ENCODE measurements at places on chromosomes 16 and 17.
A peak's percentile ranks its signal among the peaks of the same experiment; 100 is the strongest.

- peak; percentile 38 for DNase-seq
Observed at GRCh38 chr16:78100112-78100467, 636 bp downstream of the WWOX start.

GRCh38 chr17:80689129-80689619 lies 144.5 kb downstream of the RPTOR start:
- no peak for DNase-seq

GRCh38 chr16:80449392-80449791 lies 91.4 kb upstream of the DYNLRB2 start:
- no peak for DNase-seq

GRCh38 chr17:10579270-10579669 lies 29.8 kb upstream of the MYH2 start:
- DNase-seq, result no peak

- no peak for DNase-seq
Observed at GRCh38 chr17:9009737-9010136, 11.6 kb upstream of the NTN1 start.

- peak; percentile 32 for DNase-seq
Observed at GRCh38 chr17:82859431-82860403, 19.9 kb upstream of the ZNF750 start.

DNA sequence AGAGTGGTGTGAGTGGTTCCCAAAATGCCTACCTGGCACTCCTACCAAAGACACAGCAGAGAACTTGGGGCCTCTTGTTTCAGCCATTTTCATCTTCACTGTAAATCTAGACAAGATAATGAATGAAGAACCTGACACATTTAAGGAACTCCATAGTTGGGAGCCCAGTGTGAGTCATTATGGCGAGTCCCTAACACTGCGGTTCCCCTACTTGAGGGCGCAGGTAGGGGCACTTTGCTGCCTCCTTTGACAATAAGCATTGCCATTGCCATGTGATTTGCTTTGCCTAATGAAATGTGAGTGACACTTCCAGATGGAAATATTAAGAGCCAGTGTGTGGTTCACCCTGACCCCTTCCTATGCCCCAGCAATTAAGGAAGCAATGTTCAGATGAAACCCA lies 517.6 kb downstream of the MAF start:
- DNase-seq, result no peak

DNA sequence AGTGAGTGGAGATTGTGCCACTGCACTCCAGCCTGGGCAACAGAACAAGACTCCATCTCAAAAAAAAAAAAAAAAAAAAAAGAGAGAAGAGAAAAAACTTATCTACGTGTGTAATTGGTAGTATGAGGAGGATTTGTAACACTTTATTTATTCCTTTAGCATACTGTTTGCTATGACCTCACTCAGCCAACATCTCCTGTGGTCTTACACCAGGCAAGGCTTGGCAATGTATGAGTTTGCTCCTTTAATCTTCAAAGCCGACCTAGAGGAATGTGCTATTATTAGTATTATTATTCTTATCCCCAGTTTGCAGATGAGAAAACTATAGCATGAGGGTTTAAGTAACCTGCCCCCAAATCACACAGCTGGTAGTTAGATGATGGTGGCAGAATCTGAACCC lies 35.8 kb upstream of the HAPSTR1 start:
- DNase-seq, result no peak

GRCh38 chr16:65532258-65532657 lies 410.4 kb upstream of the CDH11 start:
- DNase-seq, result no peak

DNA sequence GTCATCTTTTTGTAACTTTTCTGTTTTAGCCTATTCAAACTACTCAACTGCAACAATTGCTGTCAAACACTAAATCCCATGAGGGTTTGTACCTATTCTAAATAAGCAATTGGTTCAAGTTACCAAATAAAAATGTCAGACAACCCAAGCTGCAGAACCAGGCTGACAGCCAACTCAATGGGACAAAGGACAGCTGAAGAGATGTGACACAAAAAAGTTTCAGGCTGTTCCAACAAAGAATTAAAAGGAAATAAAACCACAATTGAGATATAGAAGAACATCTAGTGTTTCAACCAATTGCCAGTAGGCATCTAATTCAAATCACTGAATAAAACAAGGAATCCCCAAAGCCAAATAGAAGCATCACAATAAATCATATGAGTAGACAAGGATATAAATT lies 49.3 kb downstream of the GRB7 start:
- no peak for DNase-seq

- no peak for DNase-seq
Observed at GRCh38 chr16:70582280-70582978, 58.8 kb downstream of the SF3B3 start.

GRCh38 chr17:28045304-28045703 lies 2.8 kb downstream of the NLK start:
- no peak for DNase-seq

DNA sequence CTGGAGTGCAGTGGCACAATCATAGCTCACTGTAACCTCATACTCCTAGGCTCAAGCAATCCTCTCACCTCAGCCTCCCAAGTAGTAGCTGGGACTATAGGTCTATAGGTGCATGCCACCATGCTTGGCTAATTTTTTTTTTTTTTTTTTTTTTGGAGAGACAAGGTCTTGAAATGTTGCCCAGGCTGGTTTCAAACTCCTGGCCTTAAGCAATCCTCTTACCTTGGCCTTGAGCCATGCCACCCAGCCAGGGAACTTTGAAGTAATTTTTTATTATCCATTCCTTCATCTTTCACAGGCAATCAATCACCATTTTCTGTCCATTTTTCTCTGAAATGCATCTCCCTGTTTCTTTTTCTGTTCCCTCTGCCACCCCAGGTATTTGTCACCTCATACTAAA lies 6.3 kb upstream of the PSMD7 start:
- no peak for DNase-seq

DNA sequence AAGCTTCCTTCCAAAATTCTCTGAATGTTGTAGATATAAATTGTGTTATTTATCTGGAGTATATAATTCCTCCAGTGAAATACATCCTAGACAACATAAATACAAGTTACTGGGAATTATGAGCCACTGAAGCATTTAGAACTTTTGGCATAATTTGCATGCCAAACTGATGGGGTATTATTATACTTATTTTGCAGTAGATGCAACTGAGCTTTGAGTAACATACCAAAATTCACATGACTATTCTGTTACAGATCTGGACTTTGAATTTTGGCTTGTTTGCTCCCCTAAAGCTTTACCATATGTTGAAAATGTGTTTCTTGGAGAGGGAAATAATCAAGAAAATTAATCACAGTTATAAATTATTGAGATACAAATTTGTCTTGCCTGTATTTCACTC lies 372.5 kb downstream of the CDH11 start:
- DNase-seq, result no peak

DNA sequence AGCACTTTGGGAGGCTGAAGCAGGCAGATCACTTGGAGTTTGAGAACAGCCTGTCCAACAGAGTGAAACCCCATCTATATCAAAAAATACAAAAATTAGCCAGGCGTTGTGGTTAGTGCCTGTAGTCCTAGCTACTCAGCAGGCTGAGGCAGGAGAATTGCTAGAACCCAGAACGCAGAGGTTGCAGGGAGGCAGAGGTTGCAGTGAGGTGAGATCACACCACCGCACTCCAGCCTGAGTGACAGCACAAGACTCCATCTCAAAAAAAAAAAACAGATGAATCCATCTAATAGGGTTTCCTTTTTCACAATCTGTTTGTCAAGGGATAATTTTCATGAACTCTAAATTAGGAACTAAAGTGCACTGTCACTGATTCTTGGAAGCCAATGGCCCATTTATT lies 99.0 kb downstream of the PARN start:
- no peak for DNase-seq

DNA sequence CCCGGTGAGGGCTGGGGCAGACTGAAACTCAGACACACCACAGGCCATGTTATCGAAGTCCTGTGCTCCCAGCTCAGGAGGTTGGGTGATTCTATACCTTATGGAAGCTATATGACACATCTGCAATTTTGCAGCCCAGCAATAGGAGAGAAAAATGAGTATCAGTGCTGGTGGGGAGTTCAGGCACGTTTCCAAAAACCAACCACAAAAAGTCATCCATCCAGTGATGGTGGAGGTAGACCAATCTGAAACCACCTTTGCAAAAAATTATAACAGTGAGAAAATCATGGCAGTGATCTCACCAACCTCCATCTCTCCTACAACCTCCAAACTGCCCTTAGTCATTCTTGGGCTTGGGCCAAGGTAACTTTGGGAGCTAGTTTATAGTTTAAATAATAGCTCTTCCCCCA lies 327.9 kb downstream of the SLC39A11 start:
- no peak for DNase-seq

GRCh38 chr16:81470796-81471636 lies 26.4 kb downstream of the CMIP start:
- no peak for DNase-seq

DNA sequence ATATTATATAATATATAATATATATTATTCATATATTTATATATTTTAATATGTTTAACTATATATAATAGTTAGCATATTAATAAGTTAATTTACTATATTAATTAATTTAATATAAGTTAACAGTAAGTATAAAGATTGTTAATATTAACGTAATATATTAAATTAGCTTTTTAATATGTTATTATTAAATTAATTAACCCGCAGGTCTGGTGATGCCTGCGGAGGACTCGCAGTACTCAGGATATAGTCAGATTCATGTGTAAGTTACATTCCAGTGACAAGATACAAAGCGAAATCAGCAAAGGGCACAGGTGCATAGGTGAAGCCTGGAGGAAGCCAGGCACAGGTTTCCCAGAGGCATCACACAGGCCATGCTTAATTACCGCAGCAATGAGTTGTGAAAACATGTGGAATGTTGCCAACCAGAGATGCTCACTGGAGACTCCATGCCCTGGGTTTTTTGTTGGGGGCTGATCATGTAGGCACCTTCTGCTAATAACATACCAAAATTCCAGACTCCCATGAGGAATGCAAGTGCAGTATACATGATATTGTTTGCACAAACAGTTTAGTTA lies 130.4 kb upstream of the MPHOSPH6 start:
- no peak for DNase-seq

- DNase-seq, result no peak
Observed at GRCh38 chr17:16052486-16052885, 52.9 kb downstream of the TTC19 start.

GRCh38 chr16:450385-450784 lies 24.9 kb downstream of the RAB11FIP3 start:
- DNase-seq, result no peak

DNA sequence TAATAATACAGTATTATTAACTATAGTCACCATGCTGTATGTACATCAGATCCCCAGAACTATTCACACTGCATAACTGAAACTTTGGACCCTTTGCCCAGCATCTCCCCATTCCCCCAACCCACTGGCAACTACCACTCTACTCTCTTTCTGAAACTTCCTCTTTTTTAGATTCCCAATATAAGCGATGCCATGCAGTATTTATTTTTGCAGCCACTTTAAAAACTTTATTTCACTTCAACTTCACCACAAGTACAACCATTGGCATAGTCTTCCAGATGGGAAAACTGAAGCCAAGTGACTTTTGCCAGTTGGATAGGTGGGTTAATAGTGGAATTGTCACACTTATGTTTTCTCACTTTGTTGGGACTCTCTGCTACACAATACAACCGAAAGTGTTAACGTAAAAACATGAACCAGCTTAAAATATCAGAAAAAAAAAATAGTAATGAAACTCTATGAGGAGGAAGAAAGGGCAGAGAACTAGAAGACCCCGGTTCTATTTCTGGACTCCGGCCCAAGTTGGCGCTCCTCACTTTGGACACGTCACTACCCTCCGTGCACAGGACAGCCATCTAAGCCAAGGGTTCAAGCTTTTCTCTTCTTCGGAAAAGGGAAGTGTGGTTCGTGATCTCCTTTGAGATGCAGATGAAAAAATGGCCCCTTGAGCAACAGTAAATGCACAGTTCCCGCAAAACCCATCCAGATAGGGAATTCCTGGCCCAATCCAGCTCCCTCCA lies 743 bp downstream of the SHCBP1 start:
- no peak for DNase-seq

DNA sequence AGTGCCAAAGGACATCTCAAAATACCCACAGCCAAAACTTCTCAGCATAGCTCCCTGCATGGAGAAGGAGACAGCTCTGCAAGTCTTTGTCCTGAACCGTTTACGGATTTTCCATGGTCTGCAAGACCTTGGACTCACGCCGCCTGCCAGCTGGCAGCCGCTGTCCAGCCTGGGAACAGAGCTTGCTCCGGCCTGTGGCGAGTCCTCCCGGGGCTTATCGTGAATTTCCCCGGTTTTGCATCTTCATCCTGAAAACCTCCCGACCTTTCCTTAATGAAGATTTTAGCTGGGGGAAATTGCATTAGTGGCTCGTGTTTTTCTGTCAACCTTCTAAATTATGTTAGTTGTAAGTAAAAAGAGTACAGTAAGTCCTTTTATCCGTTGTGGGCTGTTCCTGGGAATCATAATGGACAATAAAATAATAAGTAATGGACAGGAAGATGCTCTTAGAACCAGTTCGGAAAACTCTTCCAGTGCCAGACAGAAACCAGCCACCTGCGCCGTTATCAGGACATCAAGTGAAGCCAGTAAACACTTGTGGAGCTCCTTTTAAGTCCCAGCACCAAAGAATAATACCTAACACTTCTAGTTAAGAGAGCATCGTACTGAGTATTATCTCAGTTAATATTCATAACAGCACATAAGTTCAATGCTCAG lies 112.4 kb upstream of the NOL11 start:
- no peak for DNase-seq

- no peak for DNase-seq
Observed at GRCh38 chr16:67040166-67040565, 11.2 kb downstream of the CBFB start.

DNA sequence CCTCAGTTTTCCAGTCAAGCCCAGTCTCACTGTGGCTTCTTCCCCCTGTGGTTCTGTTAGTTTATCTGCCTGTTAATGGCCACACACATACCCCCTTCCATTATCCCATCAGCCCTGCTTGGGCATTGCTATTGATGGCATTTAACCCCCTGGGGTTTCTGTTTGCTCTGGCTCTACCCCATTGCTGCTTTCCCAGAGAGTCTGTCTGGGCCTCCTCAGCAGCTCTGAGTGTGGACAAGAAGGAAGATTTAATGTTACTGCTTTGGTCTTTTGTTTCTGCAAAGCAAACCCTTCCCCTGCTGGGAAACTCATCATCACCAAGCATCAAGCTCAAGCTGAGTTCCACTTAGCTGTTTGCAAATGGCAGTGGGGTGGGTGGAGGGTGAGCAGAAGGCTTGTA lies 162.7 kb downstream of the CCT6B start:
- DNase-seq, result no peak

GRCh38 chr17:7348478-7349242 lies 3.3 kb upstream of the KCTD11 start:
- DNase-seq, result no peak

- no peak for DNase-seq
Observed at GRCh38 chr17:17503566-17504130, 7.5 kb upstream of the RASD1 start.

DNA sequence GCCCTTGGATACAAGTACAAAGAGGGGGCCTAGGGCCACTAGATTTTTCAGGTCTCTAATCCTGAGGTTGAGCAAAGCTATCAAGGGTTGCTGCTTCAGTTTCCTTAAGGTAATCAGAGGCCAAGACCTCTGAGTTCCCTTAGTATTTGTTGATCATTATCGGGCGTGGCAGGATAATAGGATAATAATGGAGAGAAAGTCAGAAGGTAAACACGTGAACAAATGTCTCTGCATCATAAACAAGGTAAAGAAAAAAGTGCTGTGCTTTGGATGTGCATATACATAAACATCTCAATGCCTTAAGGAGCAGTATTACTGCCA lies 41.5 kb upstream of the YPEL2 start:
- no peak for DNase-seq

- no peak for DNase-seq
Observed at GRCh38 chr16:85250609-85251223, 138.4 kb upstream of the CIBAR2 start.

- DNase-seq, result peak; percentile 21
Observed at GRCh38 chr16:73365016-73365551, 317.2 kb upstream of the ZFHX3 start.

Data from NCI-H2081 (cell line).